T-helper 1 cell (primary cell): ENCODE measurements at places on chromosomes 12 and 14.

GRCh38 chr14:51817326-51817725 is 43.1 kb upstream of the GNG2 start:
- no peak for DNase-seq

DNA sequence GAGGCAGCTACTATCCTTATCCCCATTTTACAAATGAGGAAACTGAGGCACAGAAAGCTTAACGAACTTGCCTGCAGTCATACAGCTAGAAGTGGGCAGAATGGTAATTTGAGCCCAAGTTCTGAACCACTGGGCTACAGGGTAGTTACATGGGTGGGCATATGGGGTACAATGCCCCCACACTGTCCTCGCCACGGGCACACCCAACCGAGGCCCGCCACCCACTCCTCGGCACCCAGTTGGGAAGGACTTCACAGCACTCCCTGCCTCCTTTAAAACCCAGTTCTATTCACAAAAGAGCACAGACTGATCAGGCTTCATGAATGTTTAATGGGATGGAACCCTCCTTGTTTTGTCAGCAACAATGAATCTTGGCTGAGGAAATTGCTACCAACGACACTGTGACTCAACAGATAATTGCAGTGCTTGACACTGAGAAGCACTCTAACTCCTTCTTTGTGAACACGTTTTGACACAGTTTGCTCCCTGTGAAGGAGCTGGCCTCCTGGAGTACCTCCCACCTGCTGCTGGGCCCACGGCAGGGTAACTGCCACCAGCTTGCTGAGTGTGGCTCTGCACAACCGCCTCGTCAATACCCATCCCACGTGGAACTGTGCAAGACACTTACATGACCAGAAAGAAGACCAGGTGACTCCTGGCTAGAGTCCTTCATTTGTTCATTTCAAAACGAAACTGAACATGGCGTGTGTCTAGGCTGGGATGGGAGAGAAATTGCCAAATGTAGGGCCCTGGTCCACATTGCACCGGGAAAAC is 63.5 kb downstream of the CLMN start:
- no peak for DNase-seq

GRCh38 chr12:32589165-32589865 is 89.8 kb upstream of the DNM1L start:
- DNase-seq = peak; percentile 78

GRCh38 chr14:58821421-58821820 is 183.7 kb downstream of the DACT1 start:
- DNase-seq = no peak

DNA sequence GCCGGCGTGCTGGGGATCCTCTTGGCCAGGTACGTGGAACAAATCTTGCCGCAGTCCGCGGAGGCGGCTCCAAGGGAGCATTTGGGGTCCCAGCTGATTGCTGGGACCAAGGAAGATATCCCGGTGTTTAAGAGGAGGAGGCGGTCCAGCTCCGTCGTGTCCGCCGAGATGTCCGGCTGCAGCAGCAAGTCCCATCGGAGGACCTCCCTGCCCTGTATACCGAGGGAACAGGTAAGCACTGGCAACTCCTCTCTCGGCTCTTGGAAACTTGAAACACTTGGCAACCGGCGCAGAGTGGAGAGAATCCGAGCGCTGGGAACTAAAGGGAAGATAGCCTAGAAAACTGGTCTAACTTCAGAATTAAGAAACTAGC is 1.7 kb downstream of the PDE3A start:
- no peak for DNase-seq

DNA sequence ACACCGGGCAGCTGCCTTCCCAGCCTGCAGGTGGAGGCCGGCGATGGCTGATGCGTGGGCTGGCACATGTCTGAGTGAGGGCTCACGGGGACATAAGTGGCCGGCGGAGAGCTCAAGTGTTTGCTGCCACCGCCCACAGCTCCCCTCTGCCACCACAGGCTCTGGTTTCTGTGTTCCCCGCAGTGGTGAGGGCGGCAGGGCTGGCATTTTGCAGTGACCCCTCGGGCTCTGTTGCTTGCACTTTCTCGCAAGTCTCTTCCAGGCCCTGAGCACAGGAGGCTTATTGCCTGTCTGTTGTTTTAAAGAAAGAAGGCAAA is 271.0 kb upstream of the RTL1 start:
- DNase-seq = no peak

DNA sequence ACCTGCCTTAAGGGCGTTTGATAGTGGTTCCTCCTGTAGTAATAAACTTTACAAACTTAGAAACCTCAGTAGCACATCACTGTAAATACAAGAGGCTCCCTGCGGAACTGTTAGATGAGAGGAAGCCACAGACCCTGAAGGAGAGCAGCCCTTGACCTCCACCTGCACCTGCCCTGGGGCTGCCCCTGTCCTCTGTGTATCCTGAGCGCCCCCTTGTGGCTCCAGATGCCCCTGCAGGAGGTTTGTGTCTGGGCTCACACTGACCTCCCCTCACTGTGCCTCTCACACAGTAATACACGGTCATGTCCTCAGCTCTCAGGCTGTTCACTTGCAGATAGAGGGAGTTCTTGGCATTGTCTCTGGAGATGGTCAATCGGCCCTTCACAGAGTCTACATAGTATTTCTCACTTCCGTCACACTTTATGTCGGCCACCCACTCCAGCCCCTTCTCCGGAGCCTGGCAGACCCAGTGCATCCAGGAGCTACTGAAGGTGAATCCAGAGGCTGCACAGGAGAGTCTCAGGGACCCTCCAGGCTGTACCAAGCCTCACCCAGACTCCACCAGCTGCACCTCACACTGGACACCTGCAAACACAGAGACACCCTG is 1059.8 kb downstream of the TMEM121 start:
- peak; percentile 54 for DNase-seq
